ENCODE measurements at places on chromosomes 2 and 18.

- DNase-seq, result no peak
Measured at GRCh38 chr2:44443517-44443916, 81.8 kb downstream of the CAMKMT start.

- DNase-seq, result no peak
Measured at GRCh38 chr2:181312515-181312927, 144.7 kb upstream of the ITGA4 start.

- no peak for DNase-seq
Measured at GRCh38 chr18:61308004-61308403, 25.2 kb upstream of the CDH20 start.

- no peak for DNase-seq
Measured at GRCh38 chr2:38444247-38444646, 67.2 kb upstream of the ATL2 start.

GRCh38 chr18:51619283-51619682 lies 421.8 kb upstream of the MEX3C start:
- DNase-seq, result no peak

GRCh38 chr2:1249897-1250687 lies 163.2 kb upstream of the TPO start:
- DNase-seq, result no peak

DNA sequence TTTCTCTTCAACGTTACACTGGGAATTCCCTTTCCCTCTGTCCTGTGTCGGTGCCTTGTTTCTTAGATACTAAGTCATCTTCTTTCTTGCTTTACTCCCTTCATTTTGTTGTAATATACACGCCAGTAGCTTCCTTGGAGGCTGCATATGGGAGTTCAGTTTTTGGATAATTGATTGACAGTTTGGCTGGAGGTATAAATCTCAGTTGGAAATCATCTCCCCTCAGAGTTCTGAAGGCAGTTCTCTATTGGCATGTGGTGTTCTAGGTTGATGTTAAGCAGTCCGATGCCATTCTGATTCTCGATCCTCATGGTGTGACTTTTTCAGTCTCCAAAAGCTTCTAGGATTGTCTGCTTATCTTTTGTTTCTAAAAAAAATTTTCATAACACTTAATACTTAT lies 152.5 kb upstream of the GLI2 start:
- DNase-seq, result no peak

DNA sequence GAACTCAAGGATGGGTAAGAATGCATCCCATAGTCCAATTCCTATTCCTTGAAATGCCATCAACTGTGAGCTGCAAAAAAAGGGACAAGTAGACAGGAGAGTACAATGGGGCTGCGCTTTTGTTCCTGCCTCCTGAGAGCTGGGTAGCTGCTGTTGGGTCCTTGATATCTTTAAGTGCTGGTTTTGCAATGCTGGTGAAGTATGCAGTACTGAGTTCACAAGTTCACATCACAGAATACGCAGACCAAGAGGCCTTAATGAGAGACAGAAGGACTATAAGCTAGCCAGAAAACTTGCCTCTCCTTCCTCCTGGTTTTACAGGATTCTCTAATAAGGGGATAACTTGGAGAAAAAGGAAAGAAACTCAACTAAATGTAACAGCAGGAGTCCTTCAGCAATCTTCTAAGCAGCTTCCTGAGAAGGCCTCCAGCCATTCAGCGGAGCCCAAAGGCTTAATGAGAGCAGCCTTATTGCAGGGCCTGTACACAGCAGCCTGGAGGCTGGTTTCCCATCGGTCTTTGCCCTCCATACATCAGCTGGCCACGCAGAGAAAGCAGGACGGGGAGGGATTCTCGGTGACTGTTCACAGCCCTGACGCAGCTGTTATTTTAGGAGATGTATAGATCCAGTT lies 293.1 kb downstream of the CDCA7 start:
- no peak for DNase-seq

DNA sequence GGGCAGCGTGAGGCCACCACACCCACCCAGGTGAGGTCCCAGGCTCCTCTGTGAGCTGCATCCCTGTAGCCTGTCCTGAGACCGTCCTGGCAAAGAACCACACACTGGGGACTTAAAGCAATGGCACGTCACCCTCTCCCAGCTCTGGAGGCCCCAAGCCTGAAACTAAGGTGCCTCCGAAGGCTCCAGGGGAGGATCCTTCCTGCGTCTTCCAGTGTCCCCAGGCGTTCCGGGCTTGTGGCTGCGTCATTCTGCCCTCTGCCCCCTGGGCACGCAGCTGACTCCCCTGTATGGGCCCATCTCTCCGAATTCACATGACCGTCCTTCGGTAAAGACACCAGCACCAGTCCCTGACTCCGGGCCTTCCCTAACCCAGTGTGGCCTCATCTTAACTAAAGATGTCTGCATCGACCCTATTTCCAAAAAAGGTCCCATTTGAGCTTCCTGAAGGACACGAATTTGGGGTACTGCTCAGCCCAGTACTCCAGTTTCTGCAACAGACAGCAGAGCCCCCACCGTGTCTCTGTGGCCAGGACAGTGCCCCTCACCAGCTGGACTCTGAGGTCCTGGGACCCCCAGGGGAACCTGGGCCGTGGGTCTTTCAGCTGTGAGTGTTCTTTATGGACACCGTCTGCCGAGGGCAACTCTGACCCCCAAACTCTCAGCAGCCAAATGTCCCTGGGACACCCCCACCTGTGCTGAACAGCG lies 75.2 kb upstream of the CTDP1 start:
- no peak for DNase-seq

DNA sequence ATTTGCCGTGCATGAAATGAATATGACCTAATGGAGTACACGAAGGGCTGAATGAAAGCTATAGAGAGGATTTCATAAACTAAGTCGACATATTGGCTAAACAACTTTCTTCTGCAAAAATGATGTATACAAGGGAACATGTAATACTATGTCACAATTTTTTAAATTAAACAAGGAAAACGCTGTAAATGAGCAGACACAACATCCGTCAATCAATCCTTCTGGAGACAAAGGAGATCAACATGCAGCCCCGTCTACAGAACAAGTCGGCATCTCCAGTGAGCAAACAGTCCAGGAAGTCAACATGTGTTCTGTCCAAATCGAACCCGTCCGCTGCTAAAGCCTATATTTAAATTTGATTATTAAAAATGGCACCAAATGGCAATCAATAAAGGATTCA lies 180.8 kb downstream of the TCF4 start:
- DNase-seq, result no peak

Data from forelimb muscle (tissue), 1 donor.